ENCODE measurements at places on chromosomes 2 and 18.

DNA sequence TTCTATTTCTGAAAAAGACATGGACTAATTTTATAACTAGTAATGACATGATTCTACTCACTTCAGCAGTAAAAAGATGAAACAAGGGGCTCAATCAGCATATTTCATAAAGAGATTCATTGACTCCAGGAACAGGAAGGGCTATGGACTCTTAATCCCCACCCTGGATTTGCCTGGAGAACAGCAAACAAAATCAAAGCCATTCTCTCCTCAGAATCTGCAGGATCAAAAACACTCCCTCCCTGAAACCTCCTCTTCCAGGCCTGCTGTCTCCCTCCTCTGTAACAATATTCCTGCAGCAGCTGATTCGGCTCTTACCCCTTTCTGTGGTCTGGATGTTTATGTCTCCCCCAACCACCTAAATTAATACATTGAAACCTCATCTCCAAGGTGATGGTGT lies 57.0 kb downstream of the ZC3H8 start:
- DNase-seq: no peak

GRCh38 chr2:63035660-63036059 lies 15.0 kb upstream of the OTX1 start:
- no peak for DNase-seq

- DNase-seq: no peak
Measured at GRCh38 chr18:77032181-77032701, 100.3 kb downstream of the MBP start.

DNA sequence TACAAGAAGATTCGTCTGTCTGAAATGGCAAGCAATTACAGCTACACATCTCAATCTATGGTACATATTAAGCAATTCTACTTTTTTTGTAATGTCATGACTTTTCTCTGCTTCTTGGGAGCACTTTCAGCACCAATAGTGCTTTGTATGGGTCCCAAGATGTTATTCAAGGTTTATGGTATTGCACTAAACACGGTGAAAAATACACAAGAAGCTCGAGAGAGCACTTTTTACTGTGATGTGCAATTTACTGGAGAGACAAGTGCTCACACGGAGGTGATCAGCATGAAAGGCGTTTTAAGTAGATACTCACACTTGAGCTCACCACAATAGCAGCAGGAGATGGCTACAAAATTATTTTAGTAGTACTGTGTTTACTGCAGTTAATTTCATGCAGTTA lies 783.6 kb downstream of the CBLN2 start:
- no peak for DNase-seq

DNA sequence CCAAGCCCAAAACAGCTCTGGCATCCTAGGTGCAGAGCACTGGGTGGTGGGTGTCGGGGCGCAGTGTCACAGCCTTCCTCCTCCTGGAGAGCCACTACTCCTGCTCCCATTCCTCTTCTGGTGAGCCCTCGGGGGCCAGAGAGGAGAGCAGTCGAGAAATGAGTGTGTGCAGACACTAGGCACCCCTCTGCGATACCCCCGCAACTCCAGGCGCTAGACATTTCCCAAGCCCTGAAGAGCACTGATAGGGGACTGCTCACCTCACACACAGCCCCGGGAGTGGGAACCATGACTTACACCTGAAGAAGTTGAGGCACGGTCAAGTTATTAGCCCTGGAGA lies 54.2 kb downstream of the FAM168B start:
- DNase-seq: no peak

DNA sequence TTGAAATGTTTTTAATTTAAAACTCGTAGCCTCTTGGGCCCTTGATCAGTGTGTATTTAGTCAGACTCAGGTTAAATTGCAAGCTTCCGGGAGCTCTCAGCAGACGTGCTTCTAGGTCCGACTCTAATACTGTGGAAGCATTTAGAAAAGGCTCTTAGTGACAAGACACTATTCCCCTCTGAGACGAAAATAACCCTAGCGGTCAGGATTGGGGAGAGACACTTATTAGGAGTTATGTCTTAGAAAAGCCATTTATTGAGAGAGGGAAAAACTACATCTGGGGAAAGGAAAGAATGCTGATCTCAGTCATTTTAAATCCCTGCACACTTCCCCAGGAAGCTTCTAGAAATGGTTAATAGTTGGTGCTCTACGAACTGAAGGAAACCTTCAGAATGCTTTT lies 110.5 kb upstream of the NCK2 start:
- no peak for DNase-seq

DNA sequence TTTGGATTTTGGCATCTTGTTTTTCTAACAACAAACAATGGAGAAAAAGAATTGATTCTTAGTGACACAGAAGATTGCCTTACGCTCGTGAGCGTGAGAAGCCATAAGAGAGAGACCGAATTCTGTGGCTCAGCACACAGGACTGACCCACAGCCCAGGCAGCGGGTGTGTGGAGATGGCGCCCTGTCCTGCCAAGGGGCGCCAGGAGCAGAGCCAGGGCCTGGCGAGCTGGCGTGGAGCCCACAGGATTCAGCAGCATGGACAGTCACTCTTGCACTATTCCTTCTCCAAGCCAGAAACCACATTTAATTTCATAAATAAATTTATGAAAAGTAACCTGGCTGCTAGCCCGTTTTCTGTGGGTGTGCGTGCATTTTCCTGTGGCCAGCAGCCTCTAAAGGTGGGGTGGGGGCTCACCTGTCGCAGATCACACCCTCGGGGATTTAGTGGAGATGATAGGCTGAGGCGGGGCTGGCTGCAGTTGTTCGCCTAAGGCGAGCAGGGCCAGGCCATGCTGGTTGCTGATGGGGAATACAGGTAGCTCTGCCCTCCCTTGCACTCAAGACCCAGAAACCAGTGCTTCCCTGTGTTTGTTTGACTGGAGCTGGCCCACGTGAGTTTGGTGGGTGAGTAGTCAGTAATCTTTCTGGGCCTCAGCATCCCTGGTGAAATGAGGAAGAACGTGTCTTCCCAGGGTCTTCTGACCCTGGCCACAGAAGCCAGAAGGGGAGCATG lies 46.2 kb downstream of the FAM168B start:
- no peak for DNase-seq

- no peak for DNase-seq
Measured at GRCh38 chr2:197560146-197560665, 44.3 kb downstream of the MOB4 start.

- DNase-seq: no peak
Measured at GRCh38 chr2:44150473-44150872, 18.2 kb upstream of the PPM1B start.

GRCh38 chr2:86023366-86023712 lies 82.3 kb downstream of the POLR1A start:
- no peak for DNase-seq

- DNase-seq: no peak
Measured at GRCh38 chr18:80133124-80133523, 24.1 kb downstream of the ADNP2 start.

DNA sequence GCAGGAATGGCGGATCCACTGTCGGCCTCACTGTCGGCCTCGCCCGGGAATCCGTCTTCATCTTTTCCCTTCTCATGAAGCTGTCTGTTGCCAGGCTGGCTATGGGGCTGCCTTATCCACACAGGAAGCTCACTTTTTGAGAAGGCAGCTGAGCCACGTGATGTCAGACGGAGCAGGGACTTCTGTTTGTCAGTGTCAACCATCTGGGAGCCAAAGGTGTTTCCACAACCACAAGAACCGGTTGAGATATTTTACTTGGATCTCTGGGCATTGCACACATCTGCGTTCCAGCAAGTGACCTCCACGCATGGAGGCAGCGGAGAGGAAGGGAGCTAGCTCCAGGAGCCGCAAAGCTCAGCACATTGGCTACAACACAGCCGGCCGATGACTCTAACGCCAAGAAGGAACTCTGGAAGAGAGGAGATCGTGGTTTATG lies 27.4 kb upstream of the TAF1B start:
- no peak for DNase-seq

DNA sequence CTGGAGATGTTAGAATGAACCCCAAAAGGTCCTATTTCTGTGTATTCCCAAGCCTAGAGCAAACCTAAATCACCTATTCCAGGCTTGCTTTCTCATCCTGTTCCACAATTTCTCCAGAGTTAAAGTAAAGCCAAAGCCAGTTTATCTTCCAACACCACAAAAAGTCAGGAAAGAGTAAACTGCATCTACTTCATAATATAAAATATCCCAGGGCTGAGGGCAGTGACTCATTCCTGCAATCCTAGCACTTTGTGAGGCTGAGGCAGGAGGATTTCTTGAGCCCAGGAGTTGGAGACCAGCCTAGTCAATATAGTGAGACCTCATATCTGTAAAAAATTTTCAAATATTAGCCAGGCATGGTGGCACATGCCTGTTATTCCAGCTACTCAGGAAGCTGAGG lies 241.4 kb downstream of the CDH20 start:
- no peak for DNase-seq

- no peak for DNase-seq
Measured at GRCh38 chr2:200850512-200851256, 13.8 kb downstream of the CLK1 start.

- no peak for DNase-seq
Measured at GRCh38 chr18:39561126-39561525, 1995.5 kb upstream of the CELF4 start.

DNA sequence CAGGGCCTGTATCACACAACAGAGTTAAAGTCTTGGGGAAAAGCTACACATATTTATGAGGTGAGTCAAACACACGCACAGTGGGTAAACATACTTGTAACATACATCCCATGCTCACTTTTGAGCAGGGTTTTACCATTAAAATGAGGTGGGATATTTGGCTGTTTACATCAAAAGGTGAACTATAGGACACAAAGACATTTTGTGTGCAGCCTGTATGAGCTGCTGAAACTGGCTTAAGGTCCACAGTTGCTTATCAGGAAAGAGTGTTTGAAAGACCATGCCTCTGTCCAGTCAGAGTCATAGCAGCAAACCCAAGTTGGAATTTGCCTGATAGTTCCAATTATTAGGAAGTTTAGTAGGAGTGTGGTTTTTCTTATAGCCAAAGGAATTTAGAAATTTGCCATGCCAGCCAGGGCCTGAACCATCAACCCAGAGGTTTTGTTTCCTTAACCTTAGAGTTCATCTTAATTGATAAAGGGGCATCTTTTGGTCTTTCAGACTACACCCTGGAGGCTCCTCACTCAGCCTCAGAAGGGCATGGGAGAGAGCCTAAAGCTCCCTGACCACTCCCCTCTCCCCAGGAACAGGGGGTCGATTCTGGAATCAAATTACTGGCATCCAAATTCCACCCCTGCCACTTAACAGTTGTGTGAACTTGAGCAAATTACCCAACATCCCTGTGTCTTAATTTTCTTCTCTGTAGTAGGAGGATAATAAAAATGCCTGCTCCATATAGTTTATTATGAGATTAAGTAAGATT lies 29.9 kb upstream of the L3MBTL4 start:
- no peak for DNase-seq

DNA sequence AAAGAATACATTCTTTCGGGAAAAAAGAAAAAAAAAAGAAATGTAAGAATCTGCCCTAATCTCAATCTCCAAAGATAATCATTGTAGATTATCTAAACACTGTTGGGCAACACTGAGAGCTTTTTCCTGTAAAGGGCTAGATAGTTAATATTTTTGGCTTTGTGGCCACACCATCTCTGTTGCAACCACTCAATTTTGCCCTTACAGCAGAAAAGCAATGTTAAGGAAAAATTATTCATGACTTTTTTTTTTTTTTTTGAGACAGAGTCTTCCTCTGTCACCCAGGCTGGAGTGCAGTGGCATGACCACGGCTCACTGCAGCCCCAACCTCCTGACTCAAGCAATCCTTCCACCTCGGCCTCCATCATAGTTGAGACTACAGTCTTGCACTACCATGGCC lies 17.3 kb upstream of the FZD5 start:
- DNase-seq: no peak

DNA sequence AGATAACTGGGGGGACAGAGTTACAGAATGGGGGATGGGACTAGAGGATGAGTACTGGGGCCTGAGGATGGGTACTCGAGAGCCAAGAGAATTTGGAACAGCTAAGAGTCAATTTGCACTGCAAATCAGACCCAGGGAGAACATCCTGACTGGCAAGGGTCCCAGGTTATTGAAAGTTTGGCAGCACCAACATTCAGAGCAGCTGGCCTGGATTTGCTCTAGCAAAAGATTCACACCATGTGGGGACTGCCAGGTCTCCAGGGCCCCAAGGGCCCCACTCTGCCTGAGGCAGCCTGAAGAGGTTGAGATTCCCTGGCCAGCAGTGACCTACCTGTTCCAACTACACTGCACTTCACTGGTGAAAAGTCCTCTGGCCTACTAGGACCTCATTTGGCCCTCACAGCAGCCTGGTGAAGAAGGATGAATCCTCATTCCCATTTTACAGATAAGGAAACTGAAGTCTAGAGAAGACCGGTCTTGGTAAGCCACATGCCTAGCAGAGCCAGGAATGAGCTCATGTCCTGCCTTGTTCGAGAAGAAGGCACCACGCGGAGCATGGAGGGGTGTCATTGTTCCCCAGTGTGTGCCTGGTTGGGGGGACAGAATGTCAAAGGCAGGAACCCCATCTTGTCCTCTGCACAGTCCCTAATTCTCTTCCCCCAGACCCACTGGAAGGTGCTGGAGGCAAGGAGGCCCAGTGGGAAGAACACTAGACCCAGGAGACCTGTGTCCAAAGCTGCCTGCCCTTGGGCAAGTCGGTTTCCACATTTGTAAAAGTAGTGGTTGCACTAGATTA lies 258.6 kb downstream of the TNS1 start:
- DNase-seq: no peak

DNA sequence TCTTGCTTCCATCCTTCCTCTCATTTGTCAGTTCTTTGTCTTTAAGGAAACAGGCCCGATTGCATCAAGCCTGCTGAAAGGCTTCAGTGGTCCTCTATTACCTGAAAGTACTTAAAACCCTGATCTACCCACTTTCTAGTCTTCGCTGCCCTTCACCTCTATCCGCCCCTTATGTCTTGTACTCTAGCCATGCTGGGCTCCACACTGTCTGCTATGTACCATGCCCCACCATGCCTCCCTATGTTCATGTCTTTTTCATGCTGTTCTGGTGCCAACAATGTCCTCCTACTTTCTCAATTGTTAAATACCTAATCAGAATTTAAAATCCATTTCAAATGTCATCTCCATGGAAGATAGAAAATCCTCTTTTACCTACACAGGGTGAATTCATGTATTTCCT lies 28.2 kb downstream of the CRYGD start:
- DNase-seq: no peak

GRCh38 chr2:27003857-27004256 lies 28.9 kb upstream of the TMEM214 start:
- DNase-seq: no peak

DNA sequence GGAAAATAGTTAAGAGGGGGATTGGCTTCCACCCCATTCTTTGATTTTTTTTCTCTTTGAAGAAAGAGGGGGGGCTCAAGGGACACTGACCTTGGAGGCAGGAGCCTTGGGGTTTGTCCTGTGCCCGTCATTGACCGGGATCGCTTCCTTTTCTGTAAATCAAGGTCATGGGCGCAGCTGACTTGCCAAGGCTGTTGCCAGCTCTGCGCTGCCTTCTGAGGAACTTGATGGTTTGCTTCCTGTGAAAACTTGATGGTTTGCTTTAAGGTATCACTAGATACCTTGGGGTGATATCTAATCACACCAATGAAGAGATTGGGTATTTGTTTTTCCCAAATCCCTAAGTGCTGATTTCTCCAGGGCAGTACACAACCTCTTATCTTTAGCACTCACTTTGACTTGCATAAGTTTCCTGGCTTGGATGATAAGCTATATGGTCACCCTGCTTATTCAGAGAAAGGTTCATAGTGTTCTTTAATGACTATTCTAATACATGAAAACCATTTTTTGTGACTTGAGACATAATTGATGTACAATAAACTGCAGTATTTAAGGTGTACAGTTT lies 56.0 kb downstream of the DGKD start:
- no peak for DNase-seq

- no peak for DNase-seq
Measured at GRCh38 chr18:55078303-55078932, 119.2 kb upstream of the CCDC68 start.

- DNase-seq: no peak
Measured at GRCh38 chr18:30016179-30016578, 1026.4 kb downstream of the DSC3 start.

All from neural progenitor cell (in vitro differentiated cells).